Non-pigmented ciliary epithelial cell (primary cell): ENCODE measurements at places on chromosomes 7 and 10.

- no peak for DNase-seq
Measured at GRCh38 chr7:37150856-37151255, 297.8 kb downstream of the ELMO1 start.

GRCh38 chr7:85114342-85114741, 72.5 kb downstream of the SEMA3D start:
- DNase-seq, result no peak

DNA sequence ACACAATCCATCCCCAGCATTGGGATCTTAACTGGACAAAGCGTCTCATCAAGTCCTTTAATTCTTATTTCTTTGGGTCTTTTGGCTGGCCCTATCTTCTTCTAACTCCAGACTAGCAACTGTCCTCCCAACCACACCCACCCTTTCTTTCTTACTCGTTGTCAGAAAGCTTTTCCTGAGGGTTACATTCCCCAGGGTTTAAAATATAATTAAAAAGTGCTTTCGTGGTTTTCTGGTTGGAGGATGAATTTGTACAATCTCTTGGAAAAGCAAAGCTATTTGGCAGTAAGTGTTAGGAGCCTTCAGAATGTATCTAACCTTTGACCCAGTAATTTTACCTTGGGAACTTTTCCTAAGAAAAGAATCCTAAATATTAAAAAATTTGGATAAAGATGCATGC, 10.4 kb upstream of the ITGB8 start:
- no peak for DNase-seq

- no peak for DNase-seq
Measured at GRCh38 chr7:128201067-128201689, 39.9 kb upstream of the LEP start.

DNA sequence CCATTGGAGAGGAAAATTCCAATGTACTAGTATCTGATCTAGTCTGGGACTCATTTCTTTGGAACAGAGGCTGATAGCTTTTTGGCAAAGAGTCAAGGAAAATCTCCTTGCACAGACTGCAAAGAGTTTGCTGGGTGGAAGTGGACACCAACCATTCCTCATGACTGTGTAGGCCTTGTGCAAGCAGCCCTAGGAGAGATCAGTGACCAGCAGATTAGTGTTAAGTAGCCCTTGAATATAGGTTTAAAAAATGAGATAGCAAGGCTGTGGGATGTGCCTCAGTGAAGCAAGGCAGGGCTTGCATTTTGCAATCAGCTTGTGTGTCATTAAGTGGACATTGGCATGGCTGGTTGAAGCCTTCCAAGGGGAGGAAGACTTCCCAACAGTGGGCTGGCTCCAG, 341.6 kb downstream of the PLXNA4 start:
- DNase-seq, result no peak

DNA sequence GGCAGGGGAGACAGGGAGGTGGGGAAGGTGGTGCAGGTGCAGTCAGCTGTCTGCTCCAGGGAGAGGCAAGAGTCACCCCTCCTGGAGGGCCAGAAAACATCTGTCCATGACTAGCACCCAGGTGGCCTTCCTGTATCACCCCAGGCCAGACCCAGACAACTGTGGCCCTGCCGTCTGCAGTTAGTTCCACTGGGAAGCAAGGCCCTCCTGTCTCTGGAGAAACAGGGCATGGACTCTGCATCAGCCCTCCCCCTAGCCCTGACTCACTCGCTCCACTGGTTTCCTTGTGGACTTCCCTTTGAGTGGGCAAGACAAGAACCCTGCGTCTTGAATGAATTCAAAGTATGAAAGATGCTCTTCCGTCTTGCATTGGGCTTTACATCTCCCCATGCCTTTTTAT, 12.6 kb downstream of the TBATA start:
- no peak for DNase-seq

- DNase-seq, result no peak
Measured at GRCh38 chr10:71038091-71038633, 149.8 kb upstream of the PCBD1 start.

DNA sequence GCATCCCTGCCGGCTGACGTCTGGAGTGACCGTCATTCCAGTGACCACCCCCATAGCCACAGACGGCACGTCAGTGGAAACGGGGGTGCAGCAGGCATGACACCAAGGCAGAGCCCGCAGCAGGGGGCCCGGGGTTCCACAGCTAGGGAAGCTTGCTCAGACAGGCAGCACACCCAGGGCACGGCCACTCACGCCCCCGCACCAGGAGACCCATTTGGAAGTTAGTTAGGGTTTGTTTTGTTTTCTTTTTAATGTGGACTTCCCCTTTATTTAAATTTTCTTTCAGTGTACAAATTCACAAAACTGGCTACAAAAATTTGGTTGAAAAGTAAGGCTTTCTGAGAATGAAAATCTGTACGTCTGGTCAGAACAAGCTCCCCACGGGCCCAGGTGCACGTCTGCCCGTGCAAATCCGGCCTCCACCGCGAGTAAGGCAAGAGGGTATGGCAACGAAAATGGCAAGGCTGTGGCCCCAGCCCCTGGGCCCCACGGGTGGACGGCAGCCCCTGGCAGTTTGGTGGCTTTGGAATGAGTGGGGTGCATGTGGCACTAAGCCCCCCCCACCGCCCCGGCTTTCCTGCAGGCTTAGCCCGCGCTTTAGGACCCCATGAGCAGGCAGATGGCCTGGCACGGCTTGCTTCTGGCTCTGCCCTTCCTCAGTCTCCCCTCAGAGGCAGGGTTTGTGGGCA, 124.2 kb downstream of the FAM53B start:
- DNase-seq, result no peak

- no peak for DNase-seq
Measured at GRCh38 chr10:131841131-131841660, 59.6 kb upstream of the PPP2R2D start.

- no peak for DNase-seq
Measured at GRCh38 chr7:140922741-140923345, 1.9 kb downstream of the BRAF start.

DNA sequence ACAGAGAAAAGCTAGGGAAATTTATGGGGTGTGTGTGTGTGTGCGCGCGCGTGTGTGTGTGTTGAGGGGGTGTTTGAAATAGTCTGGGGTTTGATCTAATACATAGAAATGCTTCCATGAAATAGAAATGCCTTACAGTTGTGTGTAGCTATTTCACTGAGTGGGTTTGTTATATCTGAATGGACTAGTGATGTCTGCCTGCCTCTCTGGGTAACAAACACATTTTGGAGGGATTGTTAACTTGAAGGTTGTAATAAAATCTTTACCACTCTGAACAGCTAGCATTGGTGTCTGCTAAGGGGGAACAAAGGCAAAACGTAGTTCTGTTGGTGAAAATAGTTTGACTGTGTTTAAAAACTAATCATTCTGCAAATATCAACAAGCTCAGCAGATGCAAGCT, 509.3 kb downstream of the LRMDA start:
- DNase-seq, result no peak

- DNase-seq, result no peak
Measured at GRCh38 chr10:69896606-69897231, 95.0 kb downstream of the COL13A1 start.

- no peak for DNase-seq
Measured at GRCh38 chr10:70503776-70504175, 25.2 kb downstream of the PALD1 start.

DNA sequence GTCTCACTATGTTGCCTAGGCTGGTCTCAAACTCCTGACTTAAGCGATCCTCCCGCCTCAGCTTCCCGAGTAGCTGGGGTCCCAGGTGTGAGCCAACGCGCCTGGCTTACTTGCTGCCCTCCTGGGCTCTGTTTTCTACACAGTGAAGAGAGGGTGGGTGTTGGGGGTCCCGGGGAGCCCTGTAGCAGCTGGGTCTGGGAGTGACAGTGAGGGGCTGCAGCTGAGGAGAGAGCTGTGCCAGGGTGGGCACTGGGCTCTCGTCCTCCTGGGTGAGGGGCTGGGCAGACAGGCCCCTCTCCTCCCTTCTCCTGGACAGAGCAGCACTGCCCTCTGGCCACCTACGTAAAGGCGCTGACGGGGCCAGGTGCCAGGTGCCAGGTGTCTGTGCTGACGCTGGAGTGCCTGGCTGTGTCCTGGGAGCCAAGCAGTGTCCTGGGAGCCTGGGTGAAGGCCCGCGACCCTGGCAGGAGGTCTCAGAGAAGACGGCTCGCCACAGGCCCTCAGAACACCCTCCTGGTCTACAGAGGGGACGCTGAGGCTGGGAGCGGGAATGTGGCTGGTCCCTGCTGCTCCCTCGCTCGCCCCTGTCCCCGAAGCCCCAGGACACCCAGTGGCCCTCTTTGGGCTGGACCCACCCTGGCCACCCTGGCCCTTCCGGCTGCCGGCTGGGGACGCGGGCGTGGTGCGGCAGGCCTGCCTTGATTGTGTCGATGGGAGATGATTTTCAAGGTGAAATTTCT, 35.6 kb downstream of the UNCX start:
- no peak for DNase-seq

GRCh38 chr7:102429141-102429899, 4.1 kb upstream of the ORAI2 start:
- DNase-seq, result no peak

DNA sequence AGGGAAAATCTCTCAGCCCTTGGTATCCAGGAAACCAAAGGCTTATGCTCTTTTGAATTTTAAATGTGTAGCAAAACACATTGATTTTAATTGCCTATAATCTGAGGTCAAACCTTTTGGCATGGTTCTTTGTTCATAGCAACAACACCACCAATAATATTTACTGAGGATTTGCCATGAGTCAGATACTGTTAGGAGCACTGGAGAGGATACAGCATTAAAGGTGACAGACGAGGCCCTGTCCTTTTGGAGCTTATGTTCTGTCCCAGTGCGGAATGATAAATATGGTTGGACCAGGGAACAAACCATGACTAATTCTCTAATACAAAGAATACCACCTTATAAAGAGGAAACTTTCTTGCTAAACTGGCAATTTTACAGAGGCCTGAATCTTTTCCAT, 176.6 kb downstream of the CTNNA3 start:
- DNase-seq, result no peak

GRCh38 chr7:44631458-44632115, 25.2 kb downstream of the OGDH start:
- no peak for DNase-seq

- no peak for DNase-seq
Measured at GRCh38 chr10:49325131-49325915, 26.4 kb downstream of the C10orf71 start.

- DNase-seq, result no peak
Measured at GRCh38 chr7:46654546-46655443, 733.7 kb upstream of the IGFBP3 start.

DNA sequence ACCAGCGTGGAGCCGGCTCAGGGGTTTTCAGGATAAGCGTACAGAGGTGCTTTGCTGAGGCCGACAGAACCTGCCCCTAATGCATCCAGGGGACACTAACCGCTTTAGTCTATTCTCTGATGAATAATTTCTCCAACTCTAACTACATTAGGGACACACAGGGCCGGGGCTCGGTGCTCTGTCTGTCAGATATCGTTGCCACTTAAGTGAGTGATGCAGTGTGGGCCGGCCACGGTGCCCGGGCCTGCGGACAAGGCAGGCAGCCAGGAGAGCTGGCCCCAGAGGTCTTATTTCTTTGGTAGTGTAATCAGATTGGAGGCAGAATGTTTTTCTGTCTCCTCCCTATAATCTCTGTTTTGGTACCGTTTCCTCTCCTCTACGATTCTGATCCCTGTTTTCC, 62.7 kb downstream of the ADRA2A start:
- no peak for DNase-seq

DNA sequence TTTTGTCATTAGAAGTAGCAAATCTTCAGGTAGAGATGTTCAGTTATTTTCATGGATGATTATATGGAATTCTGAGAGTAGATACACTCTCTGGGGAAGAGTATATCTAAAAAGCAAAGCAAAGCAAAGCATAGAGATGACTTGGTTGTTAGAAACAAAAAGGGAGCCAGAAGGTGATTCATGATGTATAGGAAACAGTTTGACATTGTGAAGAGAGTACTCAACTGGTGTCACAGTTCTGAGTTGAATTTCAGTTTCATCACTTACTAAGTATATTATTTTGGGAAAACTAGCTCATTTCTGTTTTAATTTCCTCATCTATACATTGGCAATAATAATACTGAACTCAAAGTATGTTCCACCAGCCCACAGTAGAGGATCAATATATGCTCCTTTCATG, 86.8 kb downstream of the SEMA3C start:
- DNase-seq, result no peak
